ENCODE measurements at places on chromosomes 4 and X.

- no peak for DNase-seq
Observed at GRCh38 chr4:155032521-155033229, 175.8 kb upstream of the NPY2R start.

GRCh38 chr4:87995435-87995834, 12.0 kb upstream of the PKD2 start:
- no peak for DNase-seq

GRCh38 chrX:23773601-23774175, 9.3 kb upstream of the SAT1 start:
- DNase-seq, result no peak

DNA sequence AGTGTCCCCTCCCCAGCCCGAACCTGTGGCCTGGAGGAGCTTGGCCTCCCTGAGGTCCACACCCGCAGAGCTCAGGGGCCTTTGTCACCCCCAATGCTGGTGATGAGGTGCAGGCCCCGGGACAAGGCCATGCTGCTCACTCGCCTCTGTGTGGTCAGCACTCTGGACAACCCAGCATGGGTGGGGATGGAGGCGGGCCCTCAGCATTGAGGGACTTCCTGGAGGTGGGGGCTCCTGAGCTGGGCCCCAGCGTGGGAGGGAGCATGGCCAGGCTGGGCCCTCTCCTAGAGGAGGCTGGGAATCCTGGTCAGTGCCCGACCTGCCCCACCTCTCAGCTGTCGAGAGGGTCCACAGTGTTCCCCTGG, 30.6 kb downstream of the TACC3 start:
- no peak for DNase-seq

- no peak for DNase-seq
Observed at GRCh38 chr4:100061835-100062234, 111.8 kb upstream of the H2AZ1 start.

DNA sequence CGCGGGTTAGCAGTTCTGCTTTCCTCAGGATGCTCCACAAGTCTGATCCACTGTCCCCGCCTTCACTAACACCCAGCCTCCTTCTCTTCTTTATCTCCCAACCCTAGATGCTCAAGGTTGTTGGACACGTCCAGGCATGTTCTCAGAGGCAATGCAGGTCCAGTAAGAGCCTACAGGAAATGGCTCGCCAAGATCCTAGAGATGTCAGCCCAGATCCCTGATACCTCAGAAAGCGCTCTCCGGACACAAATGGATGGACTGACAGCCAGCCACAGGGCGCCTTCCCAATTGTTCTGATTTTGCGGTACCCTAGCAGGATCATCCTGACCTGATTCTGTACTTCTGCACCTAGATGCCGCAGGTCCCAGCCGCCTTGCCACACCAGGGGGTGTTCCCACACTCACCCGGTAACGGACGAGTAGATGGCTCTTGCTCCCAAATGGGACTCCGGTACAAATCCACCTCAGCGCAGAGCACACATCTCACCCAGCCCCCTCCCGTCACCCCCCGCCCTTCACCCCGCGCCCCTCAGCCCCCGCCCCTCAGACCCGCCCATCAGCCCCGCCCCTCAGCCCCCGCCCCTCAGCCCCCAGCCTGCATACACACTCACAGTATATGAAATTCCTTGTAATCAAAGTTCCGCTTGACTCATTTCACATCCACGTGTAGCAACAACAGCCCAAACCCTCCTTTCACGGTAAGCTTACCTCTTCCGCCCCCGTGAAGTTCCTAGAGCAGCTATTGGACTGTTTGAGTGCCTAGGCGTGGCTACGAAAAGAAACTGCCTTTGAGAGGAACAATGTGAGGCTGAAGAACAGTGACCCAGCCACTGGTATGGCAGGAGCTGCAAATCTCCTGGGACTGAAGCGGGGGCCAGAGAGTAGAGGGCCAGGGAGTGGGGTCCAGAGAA, at the start of gene EDA2R:
Gene EDA2R, minus strand, starts transcription at position 488 of the 910 bp plus-strand sequence. CDS start 23,058 bp downstream, outside the sequence.
- DNase-seq, result no peak

- no peak for DNase-seq
Observed at GRCh38 chr4:145280541-145280940, 100.2 kb upstream of the OTUD4 start.

DNA sequence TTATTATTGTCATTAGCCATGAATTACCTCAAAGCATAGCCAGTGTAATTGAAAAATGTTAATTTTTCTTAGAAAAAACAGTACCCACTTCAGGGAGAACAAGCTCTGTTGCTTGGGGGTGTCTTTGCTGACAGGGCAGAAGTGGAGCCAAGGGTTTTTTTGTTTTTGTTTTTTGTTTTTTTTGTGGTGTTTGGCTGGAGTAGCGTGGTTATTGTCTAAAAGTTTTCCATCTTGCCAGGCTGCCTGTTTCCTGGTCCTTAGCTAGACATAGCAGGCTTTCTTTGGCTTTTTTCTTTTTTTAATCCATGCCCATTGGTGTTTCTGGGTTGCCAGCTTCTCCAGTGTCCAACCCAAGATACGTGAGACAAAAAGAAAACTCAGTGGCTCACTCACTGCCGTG, 61.5 kb downstream of the CASP3 start:
- DNase-seq, result no peak

- no peak for DNase-seq
Observed at GRCh38 chr4:8759987-8760386, 111.7 kb downstream of the HMX1 start.

- no peak for DNase-seq
Observed at GRCh38 chr4:36388710-36389109, 107.3 kb downstream of the DTHD1 start.

- no peak for DNase-seq
Observed at GRCh38 chrX:31293409-31293808, 221.6 kb upstream of the FTHL17 start.

DNA sequence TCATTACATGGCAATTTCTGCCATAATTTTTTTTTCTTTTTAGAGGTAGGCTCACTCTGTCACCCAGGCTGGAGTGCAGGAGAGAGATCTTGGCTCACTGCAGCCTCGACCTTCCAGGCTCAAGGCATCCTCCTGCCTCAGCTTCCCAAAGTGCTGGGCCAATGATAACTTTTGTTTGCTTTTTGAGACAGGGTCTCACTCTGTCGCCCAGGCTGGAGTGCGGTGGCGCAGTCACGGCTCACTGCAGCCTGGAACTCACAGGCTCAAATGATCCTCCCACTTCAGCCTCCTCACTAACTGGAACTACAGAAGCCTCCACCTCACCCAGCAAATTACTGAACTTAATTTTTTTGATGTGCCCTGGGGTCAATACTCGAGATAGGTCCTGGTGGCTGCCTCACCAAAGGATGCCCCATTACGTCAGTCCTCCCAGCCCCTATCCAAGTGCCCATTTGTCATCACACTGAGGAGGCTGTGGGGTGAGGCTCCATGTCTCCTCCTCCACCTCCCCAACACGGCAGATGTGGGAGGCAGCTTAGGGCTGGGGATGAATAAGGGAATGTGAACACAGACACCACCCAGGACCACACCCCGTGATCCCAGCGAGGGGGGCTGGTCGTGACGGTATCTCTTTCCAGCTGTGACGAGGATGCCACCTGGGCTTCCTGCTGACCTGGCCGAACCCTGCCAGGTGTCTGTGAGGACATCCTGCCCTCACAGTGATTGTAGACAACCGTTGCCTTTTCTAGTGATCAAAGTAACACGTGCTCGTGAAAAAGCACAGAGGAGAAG, 12.4 kb upstream of the NKX1-1 start:
- no peak for DNase-seq

- DNase-seq, result no peak
Observed at GRCh38 chr4:24922416-24922815, 9.6 kb upstream of the CCDC149 start.

GRCh38 chrX:19193565-19193964, 71.3 kb upstream of the ADGRG2 start:
- no peak for DNase-seq

DNA sequence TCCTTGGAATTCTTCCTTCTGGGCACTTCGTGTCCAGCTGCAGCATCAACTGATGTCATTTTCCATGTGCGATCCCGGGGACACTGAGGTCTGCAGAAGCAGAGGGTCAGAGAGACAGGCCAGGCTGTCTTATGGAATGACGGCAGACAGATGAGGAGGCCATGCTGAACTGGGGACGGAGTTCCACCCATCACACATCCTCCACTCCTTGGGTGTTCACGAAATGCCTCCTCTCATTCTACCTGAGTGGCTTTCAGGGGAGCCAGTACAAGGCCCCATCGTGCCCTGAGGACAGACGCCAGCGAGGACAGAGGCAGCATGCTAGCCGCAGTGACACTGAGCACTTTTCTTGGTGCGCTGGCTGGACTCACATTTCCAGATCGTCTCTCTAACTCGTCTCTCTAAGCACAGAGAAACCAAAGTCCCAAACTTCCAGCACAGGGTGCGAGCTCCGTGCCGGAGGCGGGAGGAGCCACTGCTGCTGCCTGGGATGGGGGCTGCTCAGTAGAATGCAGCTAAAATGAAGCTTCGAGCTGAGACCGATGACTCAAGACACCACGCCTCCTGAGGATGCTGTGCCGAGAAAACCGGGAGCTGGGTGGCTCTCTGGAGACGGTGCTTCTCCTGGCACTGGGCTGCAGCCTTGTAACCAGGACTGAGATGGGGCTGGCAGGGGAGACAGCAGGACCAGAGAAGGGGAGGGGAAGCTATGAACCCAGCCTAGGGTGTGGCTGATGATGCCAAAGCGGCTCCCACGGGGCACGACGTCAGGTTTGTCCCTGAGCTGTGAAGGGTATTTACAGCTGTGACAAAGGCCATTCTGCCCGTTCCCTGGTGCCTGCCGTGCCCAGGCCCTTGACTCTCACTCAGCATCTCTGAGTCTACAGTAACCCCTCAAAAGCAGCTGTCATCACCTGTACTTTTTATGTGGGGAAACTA, 8.2 kb downstream of the ABLIM2 start:
- no peak for DNase-seq

- DNase-seq, result no peak
Observed at GRCh38 chr4:26482508-26483462, 7.5 kb downstream of the CCKAR start.

DNA sequence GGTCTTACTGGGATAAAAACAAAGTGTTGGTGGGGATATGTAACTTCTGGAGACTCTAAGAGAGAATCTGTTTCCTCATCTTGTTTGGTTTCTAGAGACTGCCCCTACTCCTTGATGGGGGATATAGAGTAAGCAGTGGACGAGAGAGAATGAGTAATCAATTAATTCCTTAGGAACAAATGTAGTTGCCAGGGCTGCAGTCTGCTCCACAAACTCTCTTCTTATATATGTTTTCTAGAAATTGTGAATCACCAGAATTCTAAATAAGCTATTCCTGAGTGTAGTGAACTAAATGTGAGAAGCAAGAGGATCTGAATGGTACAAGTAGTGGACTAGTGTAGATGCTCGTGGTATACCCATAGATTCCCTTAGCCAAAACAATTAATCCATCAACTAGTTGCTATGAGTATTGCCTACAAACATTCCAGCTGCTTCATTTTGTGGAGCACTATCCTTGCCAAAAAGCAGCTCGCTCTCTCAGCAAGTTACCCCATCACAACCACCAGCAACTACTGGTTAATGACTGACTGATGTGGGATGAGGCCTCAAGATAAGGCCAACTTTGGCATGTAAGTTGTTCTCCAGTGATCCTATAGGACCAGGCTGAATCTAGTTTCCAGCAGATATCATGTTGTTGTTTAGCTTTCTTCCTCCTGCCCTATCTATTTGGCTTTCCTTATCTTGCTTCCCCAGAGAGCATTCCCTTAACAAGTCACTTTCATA, 273.0 kb downstream of the SLC7A11 start:
- no peak for DNase-seq

DNA sequence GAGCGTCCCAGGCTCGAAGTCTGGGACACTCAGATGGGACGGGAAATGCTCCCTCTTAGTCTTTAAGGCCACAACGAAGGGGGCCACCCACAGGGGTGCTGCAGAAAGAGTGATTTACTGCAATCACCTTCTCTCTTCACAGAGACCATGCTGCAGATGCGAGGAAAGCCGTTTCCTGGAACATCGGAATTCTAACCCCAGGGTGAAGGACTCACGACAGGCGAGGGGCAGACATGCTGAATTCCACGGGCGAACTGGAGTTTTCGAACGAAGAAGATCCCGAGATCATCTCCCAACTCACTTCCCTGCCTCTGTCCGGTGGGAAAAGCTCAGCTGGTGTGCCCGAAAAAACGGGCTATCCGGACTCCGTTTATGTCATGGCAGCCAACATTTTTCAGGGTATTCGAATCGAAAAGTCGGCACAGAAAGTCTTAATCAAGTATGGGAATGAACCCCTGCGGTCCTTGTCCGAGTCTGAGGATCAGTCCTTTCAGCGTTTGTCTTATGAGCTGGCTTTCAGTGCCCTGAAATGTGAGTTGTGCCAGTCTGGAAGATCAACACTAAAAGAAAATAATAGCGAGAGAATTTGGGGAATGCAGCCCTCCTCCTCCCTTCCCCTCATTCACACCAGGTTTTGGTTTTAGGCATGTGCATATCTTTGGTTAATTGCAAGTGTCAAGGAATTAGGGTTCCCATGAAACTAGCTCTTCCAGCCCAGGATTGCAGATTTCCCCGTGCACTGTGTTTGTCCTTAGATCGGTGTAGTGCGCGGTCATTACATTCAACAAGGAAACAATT, 905 bp downstream of the NSUN7 start:
- DNase-seq, result no peak

DNA sequence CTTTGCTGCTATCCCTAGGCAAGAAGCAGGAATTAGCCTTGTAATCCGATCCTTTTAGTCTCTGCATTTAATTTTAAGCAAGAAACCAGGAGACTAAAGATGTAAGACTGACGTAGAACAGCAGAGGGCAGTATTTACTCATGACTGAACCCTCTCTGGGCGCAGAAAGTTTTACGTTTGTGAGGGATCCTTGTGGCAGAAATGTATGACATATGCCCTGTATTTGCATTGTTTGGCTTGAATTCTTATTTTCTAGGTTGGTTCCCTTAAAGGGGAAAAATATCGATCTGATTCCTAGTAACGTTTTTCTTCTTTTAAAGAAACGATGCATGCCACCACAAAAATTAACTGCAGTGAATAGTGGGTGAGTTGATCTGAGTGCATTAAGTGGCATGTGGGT, 1.3 kb upstream of the FAT4 start:
- DNase-seq, result no peak

DNA sequence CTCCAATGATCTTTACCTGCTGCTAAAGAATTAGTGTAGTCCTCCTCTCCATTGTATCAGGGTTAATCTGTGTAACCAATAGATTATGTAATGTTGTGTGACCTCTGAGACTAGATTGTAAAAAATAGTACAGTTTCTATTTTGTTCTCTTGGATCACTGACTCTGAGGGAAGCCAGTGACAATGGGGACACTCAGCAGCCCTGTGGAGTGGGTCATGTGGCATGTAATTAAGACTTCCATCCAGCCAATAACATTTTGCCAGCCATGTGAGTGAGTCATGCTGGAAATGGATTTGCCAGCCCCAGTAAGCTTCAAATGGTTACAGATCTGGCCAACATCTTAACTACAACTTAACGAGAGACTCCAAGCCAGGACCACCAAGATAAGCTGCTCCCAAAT, 332.3 kb downstream of the PTTG2 start:
- no peak for DNase-seq

- no peak for DNase-seq
Observed at GRCh38 chr4:158858410-158859199, 89.8 kb downstream of the FNIP2 start.
